Thymus (tissue), 14 donors: ENCODE measurements at places on chromosomes 12 and 14.

DNA sequence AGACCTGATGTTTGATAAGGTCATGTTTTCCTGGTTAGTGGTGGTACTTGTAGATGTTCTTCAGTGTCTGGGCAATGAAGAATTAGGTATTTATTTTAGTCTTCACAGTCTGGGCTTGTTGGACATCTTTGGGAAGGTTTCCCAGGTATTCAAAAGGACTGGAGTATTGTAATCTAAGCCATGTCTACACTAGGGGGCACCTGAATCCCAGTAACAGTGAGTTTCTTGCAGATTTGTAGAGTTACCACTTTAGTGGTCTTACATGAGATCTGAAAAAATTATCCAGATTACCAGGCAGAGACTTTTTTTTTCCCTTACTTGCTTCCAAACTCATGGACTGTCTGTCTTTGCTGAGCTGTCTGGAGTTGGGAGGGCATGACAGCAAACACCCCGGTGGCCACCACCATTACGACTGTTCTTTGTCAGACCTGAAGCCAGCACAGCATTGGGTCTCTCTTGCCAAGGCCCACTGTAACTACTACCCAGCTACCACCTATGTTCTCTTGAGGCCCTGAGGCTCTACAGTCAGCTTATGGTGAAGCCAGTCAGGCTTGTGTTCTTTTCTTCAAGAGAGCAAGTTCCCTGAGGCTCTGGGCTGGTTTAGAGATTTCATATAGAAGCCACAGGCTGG is 820.7 kb upstream of the FBXO33 start:
- H3K27ac ChIP-seq: no peak overlapping the region
- H3K4me1 ChIP-seq: no peaks in the 10 kb centered on the region
- no peak overlapping the region for H3K4me3 ChIP-seq
- no peak for DNase-seq
- H3K36me3 ChIP-seq: no peaks in the 10 kb centered on the region
- H3K27me3 ChIP-seq: no peaks in the 10 kb centered on the region

GRCh38 chr12:62129291-62129690 is 130.9 kb upstream of the USP15 start:
- no peaks in the 10 kb centered on the region for H3K4me1 ChIP-seq
- DNase-seq: no peak
- H3K27me3 ChIP-seq: no peaks in the 10 kb centered on the region
- no peaks in the 10 kb centered on the region for H3K36me3 ChIP-seq
- H3K4me3 ChIP-seq: no peak overlapping the region

DNA sequence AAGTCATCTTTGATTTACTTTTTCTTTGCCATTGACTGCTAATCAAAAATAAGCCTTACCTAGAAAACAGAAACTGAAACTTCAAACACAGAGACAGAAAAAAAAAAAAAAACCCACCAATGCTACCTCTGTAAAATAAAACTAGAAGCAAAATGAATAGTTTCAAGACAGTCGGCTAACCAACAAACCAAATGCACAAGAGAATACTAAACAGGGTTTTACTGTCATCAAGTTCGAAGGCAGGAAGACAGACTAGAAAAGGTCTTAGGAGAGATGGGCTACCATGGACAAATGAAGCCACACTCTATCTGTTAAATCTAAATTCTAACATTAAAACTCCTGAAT is 59.5 kb downstream of the SEL1L start:
- peaks cover 15% of the 10 kb centered on the region for H3K36me3 ChIP-seq

GRCh38 chr12:46357438-46358324 is 14.9 kb downstream of the SLC38A2 start:
- no peak overlapping the region for H3K27ac ChIP-seq
- H3K4me3 ChIP-seq: no peak overlapping the region
- DNase-seq: no peak
- peaks cover 4% of the 10 kb centered on the region for H3K36me3 ChIP-seq
- H3K4me1 ChIP-seq: no peaks in the 10 kb centered on the region

GRCh38 chr12:89525824-89526770 is at the start of gene POC1B:
Gene POC1B (minus strand): TSS chr12:89526047. CDS start chr12:89525895, 152 bp downstream.
- H3K27ac ChIP-seq: peak within 1 kb of the TSS; percentile 79
- H3K4me1 ChIP-seq: peaks cover 5% of the 10 kb centered on the region
- H3K4me3 ChIP-seq: peak within 1 kb of the TSS; percentile 98

GRCh38 chr14:67881225-67881624 is 61.6 kb downstream of the RAD51B start:
- no peak for DNase-seq
- H3K4me1 ChIP-seq: peaks cover 6% of the 10 kb centered on the region
- H3K4me3 ChIP-seq: no peak overlapping the region
- H3K27me3 ChIP-seq: no peaks in the 10 kb centered on the region

DNA sequence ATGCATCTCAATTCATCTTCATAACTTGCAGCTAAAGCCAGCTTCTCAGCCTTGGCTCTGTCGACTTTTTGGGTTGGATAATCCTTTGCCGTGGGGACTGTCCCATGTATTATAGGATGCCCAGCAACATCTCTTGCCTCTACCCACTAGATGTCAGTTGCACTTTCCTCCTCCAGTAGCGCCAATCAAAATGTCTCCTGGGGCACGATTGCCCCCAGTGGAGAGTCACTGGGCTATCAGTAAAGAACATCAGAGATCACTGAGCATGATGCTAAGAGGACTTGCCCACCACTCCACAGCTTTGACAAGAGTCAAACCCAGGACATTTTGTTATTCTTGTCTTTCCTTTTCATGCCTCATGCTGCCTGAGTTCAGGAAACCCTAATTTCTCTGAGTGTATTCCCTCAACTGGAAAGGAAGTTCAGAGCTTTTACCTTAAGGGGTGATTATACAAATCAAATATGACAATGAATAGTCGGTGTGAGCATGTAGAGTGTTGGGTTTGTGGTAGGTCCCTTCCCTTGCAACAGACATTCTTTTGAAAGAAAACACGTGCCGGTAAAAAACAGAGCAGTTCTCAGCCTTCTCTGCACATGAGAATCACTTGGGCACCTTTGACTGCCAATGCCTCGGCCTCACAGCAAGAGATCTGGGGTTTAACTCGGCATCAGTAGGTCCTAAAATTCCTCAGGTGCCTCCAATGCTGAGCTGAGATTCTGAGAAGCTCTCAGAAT is 980.6 kb downstream of the VRK1 start:
- DNase-seq: peak; percentile 78
- H3K4me1 ChIP-seq: peaks cover 36% of the 10 kb centered on the region
- peaks cover 2% of the 10 kb centered on the region for H3K36me3 ChIP-seq
- no peaks in the 10 kb centered on the region for H3K27me3 ChIP-seq

DNA sequence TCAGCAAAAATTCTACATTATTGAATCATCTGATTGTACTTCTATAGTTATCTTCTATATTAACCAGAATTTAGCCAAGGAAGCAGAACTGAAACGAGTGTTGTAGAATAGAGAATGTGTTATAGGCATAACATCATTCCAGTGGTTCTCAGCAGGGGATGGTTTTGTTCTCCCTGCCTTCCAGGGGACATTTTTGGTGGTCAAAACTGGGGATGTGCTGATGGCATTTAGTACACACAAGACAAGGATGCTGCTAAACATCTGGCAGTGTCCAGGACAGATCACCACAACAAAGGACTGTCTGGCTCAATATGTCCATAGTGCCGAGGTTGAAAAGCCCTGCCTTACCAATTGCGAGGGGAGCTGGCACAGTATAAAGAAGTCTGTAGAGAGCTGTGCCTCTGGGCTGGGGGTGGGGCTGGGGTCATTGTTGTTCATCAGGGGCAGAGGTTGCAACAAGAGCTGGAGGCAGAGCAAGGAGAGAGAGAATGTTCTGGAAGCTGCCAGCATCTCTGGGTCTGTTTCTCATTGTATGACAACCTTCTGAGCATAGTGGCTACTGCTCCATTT is 1472.8 kb downstream of the AACS start:
- no peak overlapping the region for H3K4me3 ChIP-seq
- H3K36me3 ChIP-seq: no peaks in the 10 kb centered on the region
- H3K27ac ChIP-seq: no peak overlapping the region
- DNase-seq: no peak
- no peaks in the 10 kb centered on the region for H3K27me3 ChIP-seq

GRCh38 chr12:66653796-66654195 is 25.1 kb downstream of the GRIP1 start:
- no peak overlapping the region for H3K4me3 ChIP-seq
- no peak overlapping the region for H3K27ac ChIP-seq
- H3K27me3 ChIP-seq: no peaks in the 10 kb centered on the region
- no peaks in the 10 kb centered on the region for H3K36me3 ChIP-seq
- DNase-seq: no peak
- no peaks in the 10 kb centered on the region for H3K4me1 ChIP-seq

- no peak for DNase-seq
- no peak overlapping the region for H3K4me3 ChIP-seq
- no peaks in the 10 kb centered on the region for H3K27me3 ChIP-seq
- no peaks in the 10 kb centered on the region for H3K4me1 ChIP-seq
- no peaks in the 10 kb centered on the region for H3K36me3 ChIP-seq
- H3K27ac ChIP-seq: no peak overlapping the region
Observed at GRCh38 chr14:52663850-52664249, 31.5 kb downstream of the ERO1A start.

GRCh38 chr14:100664841-100665510 is 61.7 kb upstream of the DLK1 start:
- no peaks in the 10 kb centered on the region for H3K27me3 ChIP-seq
- H3K4me1 ChIP-seq: peaks cover 15% of the 10 kb centered on the region
- H3K36me3 ChIP-seq: no peaks in the 10 kb centered on the region
- H3K4me3 ChIP-seq: no peak overlapping the region
- no peak overlapping the region for H3K27ac ChIP-seq

GRCh38 chr14:54226558-54226957 is 170.2 kb upstream of the CDKN3 start:
- peaks cover 12% of the 10 kb centered on the region for H3K27me3 ChIP-seq
- H3K36me3 ChIP-seq: no peaks in the 10 kb centered on the region
- no peak for DNase-seq
- H3K4me1 ChIP-seq: no peaks in the 10 kb centered on the region
- no peak overlapping the region for H3K27ac ChIP-seq

DNA sequence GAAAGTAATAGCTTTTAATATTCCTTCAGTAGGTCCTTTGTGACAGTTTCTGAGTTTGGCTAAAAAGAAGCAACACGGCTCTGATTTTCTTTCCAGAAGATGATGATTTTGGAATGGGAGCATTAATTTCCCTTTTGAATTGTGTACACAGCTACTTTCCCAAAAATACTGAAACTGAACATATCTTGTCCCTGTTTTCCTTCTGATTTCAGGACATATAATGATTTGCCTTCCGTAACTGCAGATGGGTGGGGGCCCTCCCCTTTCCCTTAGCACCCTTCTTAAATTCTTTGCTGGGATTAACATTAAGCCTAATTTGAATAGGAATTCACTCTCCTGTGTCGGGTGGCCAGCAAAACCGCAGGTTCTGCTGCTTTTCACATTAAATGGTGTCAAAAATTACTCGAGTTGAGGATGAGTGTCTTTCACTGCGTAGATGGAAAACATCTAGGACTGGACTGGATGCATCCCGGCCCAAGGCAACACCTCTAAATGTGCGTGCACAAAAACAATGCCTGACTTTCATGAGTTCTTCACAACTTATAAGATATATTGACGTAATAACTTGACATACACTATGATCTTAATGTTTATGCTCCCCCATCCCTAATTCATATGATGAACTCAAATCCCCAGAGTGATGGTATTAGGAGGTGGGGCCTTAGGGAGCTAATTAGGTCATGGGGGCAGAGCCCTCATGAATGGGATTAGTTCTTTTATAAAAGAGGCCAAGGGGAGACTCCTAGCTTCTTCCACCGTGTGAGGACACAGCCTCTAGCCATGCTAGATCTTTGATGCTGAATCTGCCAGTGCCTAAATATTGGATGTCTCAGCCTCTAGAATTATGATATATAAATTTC is 158.1 kb downstream of the AEBP2 start:
- no peaks in the 10 kb centered on the region for H3K4me1 ChIP-seq
- no peaks in the 10 kb centered on the region for H3K27me3 ChIP-seq
- H3K36me3 ChIP-seq: no peaks in the 10 kb centered on the region
- H3K27ac ChIP-seq: no peak overlapping the region

GRCh38 chr14:100715803-100716202 is 10.9 kb upstream of the DLK1 start:
- H3K27me3 ChIP-seq: peaks cover 5% of the 10 kb centered on the region
- H3K4me1 ChIP-seq: peaks cover 22% of the 10 kb centered on the region
- no peaks in the 10 kb centered on the region for H3K36me3 ChIP-seq
- DNase-seq: no peak

DNA sequence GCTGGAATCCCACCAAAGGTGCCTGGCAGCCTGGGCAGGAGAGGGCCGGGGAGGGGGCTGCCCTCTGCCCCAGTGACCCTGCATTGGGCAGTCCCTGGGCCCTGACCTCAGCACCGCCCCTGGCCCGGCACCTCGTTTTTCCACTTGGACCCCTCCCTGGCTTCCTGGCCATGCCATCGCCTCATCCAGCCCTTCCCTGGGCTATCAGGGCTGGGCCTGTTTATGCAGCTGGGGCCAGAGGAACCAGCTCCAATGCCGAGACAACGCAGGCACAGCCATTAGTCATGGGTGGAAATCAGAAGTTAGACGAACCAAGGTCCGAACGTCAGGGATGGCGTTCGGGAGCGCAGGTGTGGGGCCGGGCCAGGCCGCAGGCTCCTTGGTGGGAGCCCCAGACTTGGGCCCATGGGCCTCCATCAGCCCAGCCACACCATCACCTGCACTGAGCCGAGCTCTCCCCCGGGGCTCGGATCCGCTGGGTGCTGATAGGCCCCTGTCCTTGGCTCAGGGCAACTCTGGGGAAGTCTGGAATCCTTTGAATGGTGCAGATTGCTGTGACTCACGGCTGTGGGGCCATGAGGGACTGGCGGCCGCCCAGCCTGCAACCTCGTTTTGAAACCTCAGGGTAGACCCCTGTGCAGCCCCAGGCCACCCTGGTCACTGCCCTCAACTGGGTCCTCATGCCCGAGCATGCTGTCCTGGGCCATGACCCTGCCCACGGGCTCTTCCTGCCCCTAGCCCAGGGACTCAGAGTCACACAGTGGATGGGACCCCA is 169.4 kb downstream of the KIF26A start:
- no peaks in the 10 kb centered on the region for H3K27me3 ChIP-seq
- DNase-seq: no peak
- no peak overlapping the region for H3K27ac ChIP-seq

- DNase-seq: no peak
- H3K4me1 ChIP-seq: no peaks in the 10 kb centered on the region
- H3K27ac ChIP-seq: no peak overlapping the region
- H3K36me3 ChIP-seq: no peaks in the 10 kb centered on the region
- no peak overlapping the region for H3K4me3 ChIP-seq
Observed at GRCh38 chr14:86464341-86464740, 934.4 kb downstream of the FLRT2 start.

- no peak overlapping the region for H3K27ac ChIP-seq
- H3K36me3 ChIP-seq: no peaks in the 10 kb centered on the region
- no peak overlapping the region for H3K4me3 ChIP-seq
- no peaks in the 10 kb centered on the region for H3K27me3 ChIP-seq
- H3K4me1 ChIP-seq: no peaks in the 10 kb centered on the region
Observed at GRCh38 chr12:60072911-60073310, 477.1 kb downstream of the SLC16A7 start.

- H3K36me3 ChIP-seq: no peaks in the 10 kb centered on the region
- H3K4me3 ChIP-seq: no peak overlapping the region
- no peak overlapping the region for H3K27ac ChIP-seq
- no peaks in the 10 kb centered on the region for H3K27me3 ChIP-seq
Observed at GRCh38 chr12:95884998-95885397, 26.2 kb downstream of the SNRPF start.
